ENCODE measurements at places on chromosomes 4 and X. TPM values are rescaled to one million over a fixed set of nuclear protein-coding genes. Genes with fewer than 3 reads are reported as not detected.

SRPK3 gene
- not detected for total RNA-seq

CENPVL1 gene
- 0.31 TPM for total RNA-seq

BCORL1 gene
- 28.9 TPM for total RNA-seq

ZFP42 gene
- 18.9 TPM for total RNA-seq

MAGEB17 gene
- total RNA-seq: not detected

PCSK1N gene
- 42.8 TPM for total RNA-seq

MAGEB2 gene
- not detected for total RNA-seq

UBQLN2 gene
- 39.7 TPM for total RNA-seq

DNA sequence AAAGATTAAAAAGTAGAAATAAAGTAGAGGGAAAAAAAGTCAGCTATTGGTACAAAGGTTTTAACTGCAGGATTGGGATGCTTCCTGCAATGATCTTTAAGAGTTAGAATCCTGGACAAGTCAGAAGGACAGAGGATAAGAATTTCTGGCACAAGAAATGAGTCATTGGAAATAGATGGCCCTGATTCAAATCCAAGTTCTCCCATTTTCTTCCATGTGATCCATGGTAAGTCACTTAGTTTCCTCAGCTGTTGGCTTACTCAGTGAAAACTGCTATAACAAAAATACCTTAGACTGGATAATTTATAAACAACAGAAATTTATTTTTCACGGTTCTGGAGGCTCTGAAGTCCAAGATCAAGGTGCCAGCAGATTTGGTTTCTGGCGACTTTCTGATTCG, 13.3 kb upstream of the TBC1D19 start:
- no peak overlapping the region for H3K27ac ChIP-seq
- H3K4me1 ChIP-seq: peaks cover 15% of the 10 kb centered on the region
- no peak overlapping the region for H3K4me3 ChIP-seq

DNA sequence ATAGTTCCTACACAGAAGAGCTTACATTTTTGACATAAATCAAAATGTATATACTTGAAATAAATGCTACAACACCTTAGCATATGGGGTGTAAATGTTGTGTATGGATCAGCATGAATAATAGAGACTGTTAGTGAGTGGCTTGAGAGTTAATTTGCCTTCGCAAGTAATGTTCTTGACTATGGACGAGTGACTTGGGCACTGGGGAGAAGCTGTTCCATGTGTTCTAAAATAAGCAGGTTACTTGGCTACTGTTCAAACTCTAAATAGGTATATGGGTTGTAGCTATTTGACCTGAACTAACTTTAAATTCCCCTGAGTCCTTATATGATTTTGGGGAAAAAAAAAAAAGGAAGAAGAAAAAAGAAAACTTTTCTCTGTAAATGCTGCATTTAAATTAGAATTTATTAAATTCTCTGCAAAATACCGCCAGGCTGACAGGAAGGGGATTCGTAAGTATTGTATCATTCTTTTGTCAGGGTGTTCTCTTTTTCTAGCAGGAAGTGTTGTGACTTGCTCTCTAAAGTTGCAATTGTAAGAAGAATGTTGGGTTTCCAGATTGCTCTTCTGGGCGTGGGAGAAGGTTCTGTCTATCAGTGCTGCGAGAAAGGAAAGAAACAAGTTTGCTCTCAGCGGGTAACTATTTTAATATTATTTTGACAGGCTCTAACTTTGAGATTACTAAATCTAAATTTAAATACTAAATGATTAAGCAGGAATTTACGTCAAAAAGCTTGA, 32.2 kb downstream of the PLS3 start:
- no peaks in the 10 kb centered on the region for H3K27me3 ChIP-seq
- H3K36me3 ChIP-seq: peaks cover 10% of the 10 kb centered on the region
- DNase-seq: no peak
- peaks cover 74% of the 10 kb centered on the region for H3K4me1 ChIP-seq
- peak overlapping the region; percentile 95 for H3K27ac ChIP-seq

- no peak for DNase-seq
- no peak overlapping the region for H3K4me3 ChIP-seq
- peaks cover 4% of the 10 kb centered on the region for H3K36me3 ChIP-seq
- H3K27ac ChIP-seq: no peak overlapping the region
Observed at GRCh38 chr4:108547682-108548081, 72.7 kb upstream of the RPL34 start.

DNA sequence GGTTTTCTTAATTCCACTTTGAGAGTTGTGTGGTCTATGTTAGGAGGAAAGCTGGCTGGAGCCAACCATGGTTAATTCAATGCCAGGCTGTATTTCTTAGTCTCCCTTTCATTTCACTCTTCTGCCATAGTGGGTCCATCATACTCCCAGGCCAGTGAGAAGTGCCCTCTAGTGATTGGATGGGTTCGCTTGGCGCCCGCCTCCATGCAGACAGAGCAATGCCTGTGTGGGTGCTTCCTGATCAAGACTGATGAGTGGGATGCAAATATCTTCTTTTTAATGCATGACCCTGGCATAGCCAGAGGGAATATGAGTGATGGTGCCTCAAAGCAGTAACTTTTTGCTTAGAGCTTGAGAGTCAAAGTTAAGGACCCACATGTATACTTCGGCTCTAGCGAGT, 6.4 kb downstream of the BMX start:
- H3K27me3 ChIP-seq: no peaks in the 10 kb centered on the region
- no peak overlapping the region for H3K4me3 ChIP-seq
- no peaks in the 10 kb centered on the region for H3K4me1 ChIP-seq
- H3K27ac ChIP-seq: no peak overlapping the region
- no peak for DNase-seq
- H3K36me3 ChIP-seq: no peaks in the 10 kb centered on the region

- no peaks in the 10 kb centered on the region for H3K27me3 ChIP-seq
- H3K4me3 ChIP-seq: no peak overlapping the region
- H3K27ac ChIP-seq: no peak overlapping the region
Observed at GRCh38 chrX:134933911-134934310, 56.9 kb upstream of the SMIM10 start.

GRCh38 chr4:24722026-24722568, 73.3 kb upstream of the SOD3 start:
- DNase-seq: no peak
- peaks cover 2% of the 10 kb centered on the region for H3K27me3 ChIP-seq
- no peak overlapping the region for H3K27ac ChIP-seq
- H3K36me3 ChIP-seq: no peaks in the 10 kb centered on the region
- no peaks in the 10 kb centered on the region for H3K4me1 ChIP-seq

GRCh38 chrX:132933170-132933569, 25.3 kb downstream of the HS6ST2 start:
- H3K4me1 ChIP-seq: no peaks in the 10 kb centered on the region
- no peak overlapping the region for H3K27ac ChIP-seq
- no peak overlapping the region for H3K4me3 ChIP-seq
- no peak for DNase-seq

GRCh38 chr4:1045595-1046201, 34.3 kb downstream of the FGFRL1 start:
- H3K27ac ChIP-seq: no peak overlapping the region
- no peak for DNase-seq
- peaks cover 17% of the 10 kb centered on the region for H3K4me1 ChIP-seq
- H3K27me3 ChIP-seq: peaks cover 48% of the 10 kb centered on the region

DNA sequence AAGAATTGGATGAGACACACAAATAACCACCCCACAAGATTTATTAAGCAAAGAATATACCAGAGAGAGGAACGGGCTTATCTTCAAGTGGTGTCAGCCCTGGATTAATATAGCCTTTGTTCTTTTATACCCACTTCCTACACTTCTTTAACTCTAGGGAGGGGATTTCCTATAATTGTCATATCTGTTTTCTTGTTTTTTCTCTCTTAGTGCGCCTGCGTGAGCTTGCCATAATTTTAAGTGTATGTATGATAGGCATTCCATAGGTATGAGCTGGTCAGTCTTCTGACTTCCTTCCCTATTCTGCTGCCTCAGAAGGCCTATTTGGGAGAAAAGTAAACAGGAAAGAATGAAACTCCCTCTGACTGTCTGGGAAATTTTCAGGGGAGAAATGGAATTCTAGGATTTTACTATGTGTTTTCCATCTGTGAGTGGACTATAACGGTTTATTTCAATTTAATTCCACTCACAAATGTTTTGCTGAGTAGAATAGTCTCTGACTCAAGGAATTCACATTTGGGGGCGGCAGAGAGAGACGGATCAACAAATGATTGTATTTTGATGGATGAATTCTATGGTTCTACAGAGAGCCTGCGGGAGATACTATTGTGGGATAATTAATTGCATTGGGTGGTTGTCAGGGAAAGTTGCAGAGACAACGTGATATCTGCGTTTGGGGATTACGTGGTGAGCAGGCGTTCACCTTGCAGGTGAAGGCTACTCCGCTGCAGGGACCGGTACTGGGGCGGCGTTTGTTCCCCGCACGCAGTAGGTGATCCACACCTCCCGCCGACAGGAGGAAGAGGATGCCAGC, 626 bp upstream of the CEP135 start:
- H3K36me3 ChIP-seq: peaks cover 1% of the 10 kb centered on the region
- H3K27me3 ChIP-seq: no peaks in the 10 kb centered on the region
- peaks cover 30% of the 10 kb centered on the region for H3K4me1 ChIP-seq
- peak overlapping the region; percentile 96 for H3K27ac ChIP-seq
- no peak for DNase-seq

GRCh38 chr4:105666693-105667092, 41.8 kb downstream of the INTS12 start:
- no peaks in the 10 kb centered on the region for H3K4me1 ChIP-seq
- no peak overlapping the region for H3K27ac ChIP-seq
- H3K27me3 ChIP-seq: peaks cover 9% of the 10 kb centered on the region

DNA sequence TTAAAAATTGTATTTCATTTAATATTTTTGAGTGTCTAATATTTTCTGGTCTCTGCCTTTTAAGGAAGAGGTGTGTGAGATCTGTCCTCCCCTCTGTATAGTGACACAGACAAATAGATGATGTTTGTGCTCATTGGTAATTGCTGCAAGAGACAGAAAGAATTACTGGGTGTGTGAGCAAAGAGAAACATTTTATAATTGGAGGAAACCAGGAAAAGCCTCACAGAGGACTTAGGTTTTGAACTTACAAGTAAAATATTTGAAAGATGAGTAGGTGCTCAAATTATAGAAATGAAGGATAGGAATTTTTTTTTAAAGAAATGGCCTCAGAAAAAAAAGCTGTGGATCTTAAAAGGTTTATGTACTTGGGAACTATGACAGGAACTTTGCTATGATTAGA, 149.8 kb downstream of the SPCS3 start:
- H3K4me3 ChIP-seq: no peak overlapping the region
- H3K27ac ChIP-seq: no peak overlapping the region
- no peaks in the 10 kb centered on the region for H3K36me3 ChIP-seq
- no peaks in the 10 kb centered on the region for H3K27me3 ChIP-seq
- peaks cover 5% of the 10 kb centered on the region for H3K4me1 ChIP-seq
- DNase-seq: no peak

DNA sequence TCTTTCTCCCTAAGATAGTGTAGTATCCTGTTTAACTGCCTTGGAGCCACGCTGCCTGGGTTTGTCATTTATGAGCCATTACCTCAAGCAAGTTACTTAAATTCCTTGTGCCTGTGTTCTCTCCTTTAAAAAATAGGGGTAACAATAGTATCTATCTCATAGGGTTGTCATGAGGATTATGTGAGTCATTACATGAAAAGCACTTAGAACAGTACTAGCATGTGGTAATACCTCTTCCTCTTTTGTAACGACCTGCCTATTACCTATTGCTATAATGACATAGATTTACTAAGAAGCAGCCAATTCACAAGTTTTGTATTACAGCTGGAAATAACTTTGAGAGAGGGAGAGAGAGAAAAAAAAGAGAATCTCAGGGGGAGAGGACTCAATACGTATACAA, 834.7 kb downstream of the RAPGEF2 start:
- H3K36me3 ChIP-seq: peaks cover 1% of the 10 kb centered on the region
- no peak overlapping the region for H3K4me3 ChIP-seq
- no peak overlapping the region for H3K27ac ChIP-seq

- no peak for DNase-seq
- H3K4me3 ChIP-seq: no peak overlapping the region
- H3K4me1 ChIP-seq: no peaks in the 10 kb centered on the region
- no peak overlapping the region for H3K27ac ChIP-seq
- no peaks in the 10 kb centered on the region for H3K36me3 ChIP-seq
Observed at GRCh38 chr4:127449449-127449848, 183.3 kb upstream of the INTU start.

GRCh38 chr4:153020457-153020856, 84.3 kb downstream of the FHDC1 start:
- H3K4me3 ChIP-seq: no peak overlapping the region
- no peaks in the 10 kb centered on the region for H3K36me3 ChIP-seq
- H3K4me1 ChIP-seq: peaks cover 14% of the 10 kb centered on the region
- DNase-seq: no peak

- no peak overlapping the region for H3K27ac ChIP-seq
- no peaks in the 10 kb centered on the region for H3K4me1 ChIP-seq
Observed at GRCh38 chrX:153649178-153649914, 2.3 kb downstream of the DUSP9 start.

GRCh38 chrX:68018248-68019203, 414.8 kb downstream of the OPHN1 start:
- no peak for DNase-seq
- no peak overlapping the region for H3K27ac ChIP-seq
- no peaks in the 10 kb centered on the region for H3K4me1 ChIP-seq
- no peak overlapping the region for H3K4me3 ChIP-seq
- no peaks in the 10 kb centered on the region for H3K27me3 ChIP-seq

DNA sequence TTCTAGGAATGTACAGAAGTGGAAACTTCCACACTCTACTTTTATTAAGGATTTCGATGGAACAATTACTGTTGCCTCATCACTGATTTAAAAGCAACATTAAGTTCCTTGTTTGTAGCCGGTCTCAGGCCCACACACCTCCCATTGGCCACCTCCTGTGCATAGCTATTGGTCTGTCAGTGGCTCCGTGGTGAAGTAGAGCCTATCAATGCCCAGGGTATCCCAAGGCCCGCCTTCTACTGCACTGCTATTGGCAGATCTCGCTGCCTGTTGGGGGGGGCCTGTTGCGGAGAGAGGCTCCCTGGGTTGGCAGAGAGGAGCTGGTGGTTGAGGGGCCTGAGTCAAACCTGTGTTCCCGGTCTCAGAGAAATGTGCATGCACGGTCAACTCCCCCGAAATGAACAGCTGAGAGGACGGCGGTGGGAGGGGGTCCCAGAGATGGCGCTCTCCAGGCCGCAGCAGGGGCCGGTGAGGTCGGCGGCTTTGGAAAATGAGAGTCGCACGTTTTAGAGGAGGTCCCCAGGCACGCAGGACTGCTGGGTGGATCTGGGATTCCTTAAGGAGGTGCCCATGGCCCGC, 4.9 kb upstream of the ARAF start:
- DNase-seq: peak; percentile 80
- peaks cover 17% of the 10 kb centered on the region for H3K4me1 ChIP-seq
- no peaks in the 10 kb centered on the region for H3K27me3 ChIP-seq
- no peaks in the 10 kb centered on the region for H3K36me3 ChIP-seq
- peak overlapping the region; percentile 93 for H3K27ac ChIP-seq

- H3K4me1 ChIP-seq: peaks cover 9% of the 10 kb centered on the region
- peak; percentile 40 for DNase-seq
- no peaks in the 10 kb centered on the region for H3K27me3 ChIP-seq
- H3K27ac ChIP-seq: peak overlapping the region; percentile 98
Observed at GRCh38 chrX:1591863-1592469, 562 bp downstream of the AKAP17A start.

DNA sequence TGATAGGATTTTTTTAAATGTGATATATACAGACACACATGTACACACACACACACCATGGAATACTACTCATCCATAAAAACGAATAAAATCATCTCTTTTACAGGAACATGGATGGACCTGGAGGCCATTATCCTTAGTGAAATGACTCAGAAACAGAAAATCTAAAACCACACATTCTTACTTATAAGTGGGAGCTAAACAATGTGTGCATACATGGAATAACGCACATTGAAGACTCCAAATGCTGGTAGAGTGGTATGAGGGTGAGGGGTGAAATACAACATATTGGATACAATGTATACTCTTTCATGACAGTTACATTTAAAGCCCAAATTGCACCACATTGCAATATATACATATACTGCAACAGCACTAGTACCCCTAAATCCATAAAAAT, 120.2 kb upstream of the ADGRL3 start:
- H3K4me1 ChIP-seq: no peaks in the 10 kb centered on the region
- H3K36me3 ChIP-seq: no peaks in the 10 kb centered on the region
- no peak for DNase-seq
- no peak overlapping the region for H3K4me3 ChIP-seq

Measured in mesothelial cell of epicardium (in vitro differentiated cells).